Stimulated activated CD4-positive, alpha-beta T cell treated with anti-CD3 and anti-CD28 coated beads, Interleukin-1b, Interleukin-23, amount 100 ng/mL, for 1 hour (primary cell): ENCODE measurements at places on chromosomes 11 and 22.

DNA sequence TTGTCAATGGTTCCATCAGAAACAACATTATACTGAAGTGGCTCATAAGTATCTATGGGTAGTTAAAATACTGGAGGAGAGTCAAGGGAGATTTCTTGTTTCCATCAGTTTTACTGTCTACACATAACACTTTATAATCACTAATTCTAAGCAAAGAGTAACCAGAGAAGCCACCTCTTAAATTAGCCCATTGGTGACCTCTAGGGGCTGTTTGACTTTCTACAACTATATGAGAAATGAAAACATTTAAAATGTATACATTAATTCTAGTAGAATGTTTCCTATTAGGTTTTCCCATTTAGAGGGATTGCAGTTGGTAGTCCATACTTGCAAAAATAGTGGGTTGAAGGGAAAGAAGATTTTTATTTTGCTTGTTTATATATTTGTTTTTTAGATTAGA, 504.3 kb downstream of the FAM181B start:
- DNase-seq: no peak

GRCh38 chr22:48444320-48445112, 1383.2 kb downstream of the BRD1 start:
- no peak for DNase-seq

GRCh38 chr11:829847-830294, 2.2 kb downstream of the CRACR2B start:
- no peak for DNase-seq

DNA sequence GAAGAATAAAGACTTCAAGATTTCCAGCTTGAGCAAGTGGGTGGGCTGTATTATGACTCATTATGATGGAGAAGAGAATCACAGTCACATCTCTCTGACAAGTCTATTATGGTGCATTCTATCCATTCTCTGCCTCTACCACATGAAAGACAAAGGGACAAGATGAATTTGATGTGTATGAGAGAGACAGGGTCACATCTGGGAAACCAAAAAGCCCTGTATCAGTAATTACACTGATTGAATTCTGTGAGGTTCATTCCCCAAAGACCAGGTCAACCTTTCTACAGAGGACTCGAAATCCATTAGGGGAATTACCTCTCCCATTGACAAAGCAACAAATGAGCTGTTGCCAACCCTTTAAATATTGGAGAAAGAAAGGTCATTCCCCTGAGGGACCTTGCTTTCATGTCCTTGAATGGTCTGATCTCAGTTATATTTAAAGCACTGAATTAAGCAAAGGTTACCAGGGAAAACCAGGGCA, 109.6 kb downstream of the USP35 start:
- DNase-seq: no peak

GRCh38 chr11:79080551-79080950, 360.3 kb downstream of the TENM4 start:
- no peak for DNase-seq

GRCh38 chr11:77661670-77662069, 24.1 kb upstream of the CLNS1A start:
- DNase-seq: no peak

DNA sequence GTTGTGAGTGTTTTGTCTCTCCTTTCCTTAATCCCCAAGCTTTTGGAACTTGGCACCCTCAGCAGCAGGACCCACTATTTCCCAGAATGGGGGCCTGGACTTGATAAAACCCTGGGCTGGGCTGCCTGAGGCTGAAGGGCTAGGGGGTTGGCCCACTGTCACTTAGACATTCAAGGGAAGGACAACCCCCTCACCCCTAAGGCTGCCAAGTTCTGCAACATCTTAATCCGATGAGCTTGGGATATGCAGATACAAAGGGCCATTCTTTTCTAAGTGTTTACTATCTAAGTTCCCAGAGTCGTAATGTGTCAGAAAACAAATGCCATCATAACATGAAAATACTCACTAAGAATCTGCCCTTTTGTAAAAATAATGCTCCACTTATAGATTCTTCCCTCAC, 42.9 kb downstream of the IRAG1 start:
- no peak for DNase-seq

- DNase-seq: no peak
These were observed 11.9 kb upstream of the SYTL2 start for GRCh38 chr11:85822814-85823213.

GRCh38 chr11:59899532-59899931, 20.9 kb downstream of the OOSP3 start:
- no peak for DNase-seq

DNA sequence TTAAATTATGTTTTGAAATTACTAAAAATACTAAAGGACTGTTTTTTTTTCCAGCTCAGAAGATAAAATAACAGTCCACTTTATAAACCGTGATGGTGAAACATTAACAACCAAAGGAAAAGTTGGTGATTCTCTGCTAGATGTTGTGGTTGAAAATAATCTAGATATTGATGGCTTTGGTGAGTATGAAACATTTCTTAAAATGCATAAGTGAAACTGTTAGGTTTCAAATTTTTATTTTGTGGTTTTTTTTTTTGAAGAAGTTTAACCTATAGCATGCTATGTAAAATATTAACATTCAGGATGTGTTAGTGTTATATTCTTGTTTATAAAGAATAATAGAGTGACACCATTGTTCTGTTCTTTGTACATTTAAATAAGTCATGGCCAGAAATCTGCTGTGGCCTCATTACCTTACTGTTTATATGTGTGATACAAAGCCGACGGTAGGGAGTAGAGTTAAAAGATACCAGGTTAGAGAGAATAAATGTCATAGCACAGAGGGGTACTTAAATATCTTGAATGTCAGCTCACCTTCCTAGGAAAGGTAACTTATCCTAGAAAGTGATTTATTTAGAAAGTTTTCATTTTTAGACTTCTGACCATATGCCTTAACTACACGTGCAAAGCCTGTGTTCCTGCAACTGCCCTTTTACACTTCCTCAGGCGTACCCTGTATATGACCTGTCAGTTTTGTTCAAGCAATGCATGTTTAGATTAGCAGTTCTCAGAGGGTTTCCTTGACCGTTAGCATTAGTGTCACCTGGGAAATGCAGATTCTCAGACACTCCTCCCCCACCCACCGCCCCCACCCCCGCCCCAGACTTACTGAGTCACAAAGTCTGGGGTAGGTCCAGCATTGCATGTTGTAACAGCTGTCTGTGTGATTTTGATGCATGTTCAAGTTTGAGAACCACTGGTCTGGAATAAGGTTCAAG, 6.3 kb downstream of the FDX1 start:
- DNase-seq: no peak
